AG08395 (cell line): ENCODE measurements at places on chromosomes 2 and 18.

DNA sequence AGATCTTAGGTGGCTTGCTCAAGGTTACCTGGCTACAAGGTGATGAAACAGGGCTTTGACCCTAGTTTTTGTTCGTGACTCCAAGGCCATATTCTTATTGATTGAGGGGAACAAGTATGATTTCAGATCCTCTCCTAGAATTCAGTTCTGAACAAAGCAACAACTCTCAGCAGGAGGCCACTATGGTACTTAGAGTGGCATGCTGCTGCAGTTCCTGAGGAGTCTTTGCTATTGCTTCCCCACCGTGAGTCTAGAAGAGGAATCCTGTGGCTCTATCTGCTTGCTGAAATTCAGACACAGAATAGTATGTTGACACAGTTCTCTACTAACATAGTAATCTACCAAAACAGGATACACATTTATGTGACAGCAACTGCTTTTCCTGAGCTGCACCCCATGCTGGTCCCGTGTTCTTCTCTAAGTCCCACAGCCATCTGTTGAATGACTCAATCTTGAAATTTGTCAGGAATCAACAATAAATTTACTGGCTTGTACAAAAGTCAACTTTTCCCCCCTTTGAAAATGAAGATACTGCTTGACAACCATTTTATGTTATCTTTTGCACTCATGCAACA, 4.1 kb downstream of the TGFBRAP1 start:
- peak; percentile 46 for DNase-seq

DNA sequence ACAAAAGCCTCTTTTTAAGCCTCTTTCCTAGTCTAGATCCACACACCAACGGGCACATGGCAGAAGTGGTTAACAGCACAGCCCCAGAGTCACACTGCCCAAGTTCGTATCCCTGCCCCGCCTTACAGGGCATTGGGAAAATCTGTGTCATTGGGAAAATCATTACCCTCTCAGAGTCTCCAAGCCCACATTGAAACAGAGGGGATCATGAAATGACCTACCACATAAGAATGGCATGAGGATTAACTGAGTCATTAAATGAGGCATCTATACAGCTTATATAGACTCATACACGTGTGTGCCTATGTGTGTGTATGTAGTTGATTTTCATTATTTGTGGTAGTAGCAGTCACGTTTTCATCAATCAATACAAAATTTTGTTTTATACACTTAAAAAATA, 469.0 kb upstream of the POU3F3 start:
- no peak for DNase-seq

- no peak for DNase-seq
These were observed 681.3 kb downstream of the CPS1 start for GRCh38 chr2:211237586-211238275.

- no peak for DNase-seq
These were observed 106.8 kb upstream of the SPATS2L start for GRCh38 chr2:200199576-200200263.

- DNase-seq: no peak
These were observed 104.1 kb upstream of the OTOS start for GRCh38 chr2:240244543-240244942.

GRCh38 chr2:16717477-16717876, 51.8 kb upstream of the CYRIA start:
- DNase-seq: no peak

GRCh38 chr18:69588301-69588700, 187.6 kb downstream of the DOK6 start:
- no peak for DNase-seq

DNA sequence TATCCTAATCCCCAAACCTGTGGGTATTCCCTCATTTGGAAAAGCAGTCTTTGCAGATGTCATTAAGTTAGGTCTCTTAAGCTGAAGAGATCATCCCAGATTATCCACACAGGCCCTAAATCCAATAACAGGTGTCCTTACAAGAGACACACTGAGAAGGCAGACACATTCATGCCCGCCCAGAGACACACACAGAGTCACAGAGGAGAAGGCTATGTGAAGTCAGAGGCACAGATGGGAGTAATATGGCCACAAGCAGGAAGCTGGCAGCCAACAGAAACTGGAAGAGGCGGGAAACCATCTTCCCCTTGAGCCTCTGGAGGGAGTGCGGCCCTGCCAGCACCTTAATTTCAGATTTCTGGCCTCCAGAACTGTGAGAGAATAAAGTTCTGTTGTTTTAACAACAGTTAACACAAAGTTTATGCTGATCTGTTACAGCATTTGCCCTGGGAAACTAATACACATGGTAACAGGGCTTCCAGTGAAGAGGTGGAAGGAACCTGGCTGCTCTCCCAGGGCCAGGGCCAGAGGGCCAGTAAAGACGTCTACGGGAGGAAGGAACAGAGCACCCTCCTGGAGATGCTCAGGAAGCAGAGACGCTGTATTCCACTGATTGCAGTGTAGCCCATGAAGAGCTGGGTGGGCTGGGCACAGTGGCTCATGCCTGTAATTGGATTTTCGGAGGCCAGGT, 217.5 kb downstream of the GLI2 start:
- no peak for DNase-seq

DNA sequence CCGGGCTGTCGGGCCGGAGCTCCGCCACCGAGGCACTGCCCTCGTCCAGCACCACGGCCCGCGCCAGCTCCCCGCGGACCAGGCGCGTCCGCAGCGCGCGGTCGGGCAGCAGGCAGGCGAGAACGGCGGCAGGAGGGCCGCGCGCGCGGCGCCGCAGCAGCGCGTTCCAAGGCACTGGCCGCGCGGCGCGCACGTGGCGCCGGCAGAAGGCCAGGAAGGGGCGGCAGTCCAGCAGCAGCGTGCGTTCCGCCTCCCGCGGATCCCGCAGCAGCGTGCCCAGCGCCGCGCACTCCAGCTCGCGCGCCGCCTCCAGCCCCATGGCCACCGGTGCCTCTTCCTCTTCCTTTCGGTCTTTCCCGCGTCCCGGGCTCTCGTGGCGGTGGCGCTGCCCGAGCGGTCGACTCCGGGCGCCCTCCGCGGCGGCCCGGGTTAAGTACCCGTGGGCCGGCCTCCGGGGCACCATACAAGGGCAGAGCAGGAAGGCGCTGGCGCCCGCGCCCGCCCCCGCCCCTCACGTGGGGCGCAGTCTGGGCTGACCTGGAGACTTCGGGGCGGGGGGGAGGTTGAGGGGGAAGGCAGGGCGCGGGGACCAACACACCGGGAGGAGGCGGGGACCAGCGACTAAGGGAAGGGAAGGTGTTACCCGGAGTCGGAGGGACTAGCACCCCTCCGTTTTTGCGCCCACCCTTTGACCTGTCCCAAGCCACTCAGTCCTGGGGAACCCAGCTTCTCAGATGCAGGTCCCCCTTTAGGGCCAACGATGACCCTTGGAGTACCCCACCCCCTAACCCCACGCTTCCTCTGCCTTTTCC, at the start of gene DUSP2:
DUSP2 (minus strand) TSS at position 405 of the 812 bp plus-strand sequence; CDS start at position 319, 86 bp downstream.
- peak; percentile 71 for DNase-seq

- no peak for DNase-seq
These were observed 90.8 kb upstream of the MGAT4A start for GRCh38 chr2:98821629-98822135.
